Lung (tissue), 17 donors: ENCODE measurements at places on chromosomes 3 and 15. TPM values are rescaled to one million over a fixed set of nuclear protein-coding genes. Genes with fewer than 3 reads are reported as not detected.
A peak's percentile ranks its signal among the peaks of the same experiment; 100 is the strongest.

Gene LYZL4
- total RNA-seq = not detected

Gene GOLGA8J
- total RNA-seq = 0.20 TPM

GRCh38 chr15:63059573-63060216, 17.1 kb downstream of the TPM1 start:
- peak; percentile 87 for DNase-seq
- H3K27ac ChIP-seq = peak overlapping the region; percentile 4
- H3K4me3 ChIP-seq = no peak overlapping the region
- H3K4me1 ChIP-seq = peaks cover 13% of the 10 kb centered on the region

Gene CGNL1
- total RNA-seq = 42.5 TPM

Gene AADACL2
- total RNA-seq = not detected

Gene CACNA2D3
- total RNA-seq = 2.5 TPM

GRCh38 chr3:53190659-53191058, 29.6 kb downstream of the PRKCD start:
- no peak for DNase-seq
- peaks cover 15% of the 10 kb centered on the region for H3K36me3 ChIP-seq
- H3K4me3 ChIP-seq = no peak overlapping the region
- no peak overlapping the region for H3K27ac ChIP-seq
- no peaks in the 10 kb centered on the region for H3K27me3 ChIP-seq

Gene C2CD4A
- total RNA-seq = 0.67 TPM

Gene ACY1
- total RNA-seq = 19.6 TPM

Gene CDC25A
- total RNA-seq = 1.4 TPM

Gene TNNC1
- 35.6 TPM for total RNA-seq

- H3K4me1 ChIP-seq = no peaks in the 10 kb centered on the region
- no peak overlapping the region for H3K4me3 ChIP-seq
- no peak for DNase-seq
- no peaks in the 10 kb centered on the region for H3K36me3 ChIP-seq
- no peak overlapping the region for H3K27ac ChIP-seq
Measured at GRCh38 chr3:9715764-9716437, 12.3 kb downstream of the CPNE9 start.

GRCh38 chr3:74001436-74001835, 376.7 kb upstream of the PDZRN3 start:
- no peaks in the 10 kb centered on the region for H3K27me3 ChIP-seq
- H3K27ac ChIP-seq = no peak overlapping the region
- no peak overlapping the region for H3K4me3 ChIP-seq
- no peaks in the 10 kb centered on the region for H3K36me3 ChIP-seq

GRCh38 chr3:120853416-120853815, 54.6 kb upstream of the STXBP5L start:
- no peaks in the 10 kb centered on the region for H3K27me3 ChIP-seq
- no peaks in the 10 kb centered on the region for H3K36me3 ChIP-seq
- H3K4me3 ChIP-seq = no peak overlapping the region
- H3K27ac ChIP-seq = no peak overlapping the region
- no peaks in the 10 kb centered on the region for H3K4me1 ChIP-seq
- no peak for DNase-seq

DNA sequence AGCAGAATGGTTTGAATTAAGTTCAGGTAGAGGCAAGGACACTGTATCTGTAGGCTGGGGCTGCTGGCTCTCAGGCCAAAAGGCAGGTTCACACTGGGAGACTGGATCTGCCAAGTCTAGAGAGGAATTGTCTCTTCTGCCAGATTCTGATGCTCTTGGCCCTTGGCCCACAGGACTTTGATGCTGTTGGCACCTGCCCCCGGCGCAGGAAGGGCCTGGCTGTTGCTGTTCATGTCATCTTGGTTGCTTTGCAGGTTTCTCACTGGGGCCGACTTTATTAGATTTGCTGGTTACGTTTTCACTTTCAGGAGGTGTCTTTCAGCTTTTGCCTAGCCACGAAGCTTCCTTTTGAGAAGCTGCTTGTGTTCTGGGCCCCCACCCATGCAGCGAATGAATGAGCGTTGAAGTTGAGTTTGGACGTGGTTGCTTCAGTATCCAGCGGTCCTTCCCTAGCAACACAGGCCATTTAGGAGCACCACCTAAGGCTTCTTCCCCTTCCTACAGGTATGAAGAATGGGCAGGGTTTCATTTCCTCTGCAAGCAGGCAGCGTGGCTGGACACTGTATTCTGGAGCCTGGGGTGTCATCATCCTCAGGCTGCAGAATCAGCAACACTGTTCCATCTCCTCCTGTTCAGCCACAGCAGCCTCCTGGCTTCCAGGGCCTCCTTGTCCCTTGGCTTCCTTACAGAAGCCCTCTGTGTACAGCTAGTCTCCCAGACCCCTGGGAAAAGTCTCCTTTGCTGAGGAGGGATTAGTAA, 65.6 kb upstream of the PRR23C start:
- no peak overlapping the region for H3K4me3 ChIP-seq
- DNase-seq = no peak
- H3K36me3 ChIP-seq = no peaks in the 10 kb centered on the region

Gene GOLGA8H
- total RNA-seq = 1.1 TPM

DNA sequence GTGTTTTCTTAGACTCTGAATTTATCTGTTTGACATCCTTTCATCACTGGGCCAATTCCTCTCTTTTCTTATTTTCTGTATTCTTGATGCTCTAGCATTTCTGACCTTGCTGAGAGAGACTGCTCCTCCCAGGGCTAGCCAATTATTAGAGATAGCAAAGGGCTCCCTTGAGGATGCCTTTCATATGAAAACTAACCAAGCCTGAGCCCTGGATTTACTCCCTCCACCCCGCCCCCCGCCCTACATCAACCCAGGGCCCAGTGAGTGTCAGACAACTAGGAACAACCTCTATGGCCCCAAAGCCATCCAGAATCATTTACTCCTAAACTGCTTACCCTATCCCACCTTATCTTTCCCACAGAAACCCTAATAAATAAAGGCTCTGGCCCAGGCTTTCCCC, 69.7 kb upstream of the LARS2 start:
- no peak overlapping the region for H3K4me3 ChIP-seq
- no peaks in the 10 kb centered on the region for H3K27me3 ChIP-seq
- no peak overlapping the region for H3K27ac ChIP-seq
- DNase-seq = no peak
- H3K36me3 ChIP-seq = no peaks in the 10 kb centered on the region

GRCh38 chr15:70892002-70892911, at the start of the genes LRRC49 and THAP10:
LRRC49 (plus strand) TSS chr15:70892826; CDS start chr15:70892895, 69 bp downstream.
THAP10 (minus strand) TSS chr15:70892433; CDS start chr15:70892272, 161 bp downstream.
- peak within 1 kb of the TSS; percentile 59 for H3K4me3 ChIP-seq
- H3K27me3 ChIP-seq = no peaks in the 10 kb centered on the region
- H3K4me1 ChIP-seq = peaks cover 3% of the 10 kb centered on the region
- peak; percentile 91 for DNase-seq
- H3K36me3 ChIP-seq = no peaks in the 10 kb centered on the region
- H3K27ac ChIP-seq = peak within 1 kb of the TSS; percentile 86

Gene GOLGA8T
- total RNA-seq = not detected

DNA sequence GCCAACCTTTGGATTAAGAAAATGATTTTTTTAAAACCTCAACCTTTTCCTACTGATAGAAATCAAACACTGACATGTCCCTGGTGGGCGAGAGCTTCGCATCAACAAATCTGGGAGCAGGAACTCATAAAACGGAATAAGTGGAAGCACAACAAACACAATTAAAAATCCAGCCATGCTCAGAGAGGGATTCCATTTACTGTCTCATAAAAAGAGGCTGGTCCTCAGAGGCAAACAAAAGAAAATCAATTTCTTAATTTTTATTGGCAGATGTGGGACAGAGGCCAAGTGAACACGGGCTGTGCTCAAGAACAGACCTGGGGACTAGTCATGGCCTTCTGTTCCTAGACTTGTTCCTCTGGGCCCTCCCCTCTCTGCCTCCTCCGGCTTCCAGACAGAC, 214.5 kb downstream of the NTRK3 start:
- H3K36me3 ChIP-seq = no peaks in the 10 kb centered on the region
- no peak overlapping the region for H3K27ac ChIP-seq
- no peak for DNase-seq
- no peak overlapping the region for H3K4me3 ChIP-seq
- no peaks in the 10 kb centered on the region for H3K4me1 ChIP-seq
- peaks cover 5% of the 10 kb centered on the region for H3K27me3 ChIP-seq

DNA sequence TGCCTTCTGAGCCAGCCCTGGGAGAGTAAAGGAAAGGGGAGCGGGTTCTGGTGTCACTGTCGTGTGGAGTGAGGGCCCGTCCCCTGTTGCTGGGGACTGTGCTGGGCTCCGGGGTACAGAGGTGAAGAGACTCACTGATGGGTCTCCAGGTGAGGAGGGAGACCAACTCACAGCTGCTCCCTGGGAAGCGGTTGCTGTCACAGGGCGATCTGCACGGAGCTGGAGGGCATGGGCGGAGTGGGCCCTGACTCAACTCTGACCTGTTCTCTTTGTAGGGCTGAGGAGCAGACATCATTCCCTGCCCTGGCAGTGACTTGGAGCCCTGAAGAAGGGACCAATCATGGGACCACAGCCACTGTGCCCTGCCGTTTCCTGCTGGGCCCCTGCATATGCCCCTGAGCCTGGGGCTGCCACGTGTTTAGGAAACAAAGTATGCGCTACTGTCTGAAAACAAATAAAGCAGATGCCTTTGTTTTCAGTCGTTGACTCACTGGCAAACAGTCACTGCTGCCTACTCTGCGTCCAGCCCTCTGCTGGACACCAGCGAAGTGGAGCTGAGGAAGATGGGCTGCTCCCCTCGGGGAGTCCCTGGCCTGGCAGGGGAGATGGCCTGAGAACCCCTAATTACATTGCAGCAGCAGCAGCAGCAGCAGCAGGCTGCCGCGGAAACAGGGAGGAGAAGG, 22.9 kb upstream of the PLXNA1 start:
- H3K27me3 ChIP-seq = no peaks in the 10 kb centered on the region
- peak; percentile 21 for DNase-seq
- peaks cover 5% of the 10 kb centered on the region for H3K4me1 ChIP-seq
- H3K4me3 ChIP-seq = no peak overlapping the region

Gene SEMA3G
- total RNA-seq = 10.6 TPM

DNA sequence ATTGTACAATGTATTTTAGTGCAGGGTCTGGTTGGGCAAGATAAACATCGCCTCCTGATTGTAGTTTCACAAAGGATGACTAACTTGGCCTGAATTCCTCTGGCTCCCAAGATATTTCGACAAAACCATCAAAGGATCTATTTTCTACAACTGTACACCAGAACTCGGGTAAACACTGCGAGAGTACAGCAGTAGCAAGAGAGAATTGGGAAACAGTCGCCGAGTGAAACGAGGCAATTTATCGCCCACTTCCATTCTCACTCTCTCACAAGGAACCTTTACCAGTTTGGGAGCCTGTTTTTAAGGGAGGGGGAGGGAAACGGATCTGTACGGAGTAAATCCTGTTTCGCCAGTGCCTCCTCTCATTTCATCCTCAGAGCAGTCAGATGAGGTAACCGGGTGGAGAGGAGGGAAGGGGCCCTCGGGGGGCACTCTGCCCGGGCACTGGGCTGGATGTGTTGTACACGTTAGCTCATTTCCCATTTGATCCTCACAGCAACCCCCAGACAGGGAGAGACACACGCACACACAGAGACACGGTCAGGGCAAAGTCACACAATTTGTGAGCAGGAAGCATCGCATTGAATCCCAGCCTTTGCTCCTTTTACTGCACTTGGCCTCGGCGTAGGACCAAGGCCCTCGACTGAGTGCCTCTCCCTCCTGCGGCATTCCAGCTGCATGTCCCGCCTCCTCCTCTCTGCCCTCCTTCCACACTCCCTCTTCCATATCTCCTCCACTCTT, 120.1 kb downstream of the LIPC start:
- H3K27ac ChIP-seq = no peak overlapping the region
- H3K4me1 ChIP-seq = no peaks in the 10 kb centered on the region
- H3K27me3 ChIP-seq = no peaks in the 10 kb centered on the region
- peak; percentile 56 for DNase-seq

Gene MASP1
- total RNA-seq = 8.3 TPM

- peak; percentile 83 for DNase-seq
- no peak overlapping the region for H3K4me3 ChIP-seq
- H3K36me3 ChIP-seq = no peaks in the 10 kb centered on the region
- H3K4me1 ChIP-seq = no peaks in the 10 kb centered on the region
- H3K27me3 ChIP-seq = no peaks in the 10 kb centered on the region
Measured at GRCh38 chr3:78809966-78810365, 957.8 kb downstream of the ROBO1 start.

- DNase-seq = peak; percentile 44
- H3K36me3 ChIP-seq = peaks cover 1% of the 10 kb centered on the region
- no peak overlapping the region for H3K27ac ChIP-seq
Measured at GRCh38 chr3:65713016-65713415, 325.7 kb downstream of the MAGI1 start.

Gene HCLS1
- total RNA-seq = 23.9 TPM

Gene LTK
- total RNA-seq = 10.6 TPM

GRCh38 chr3:16373341-16373946, 108.4 kb downstream of the OXNAD1 start:
- H3K27ac ChIP-seq = peak overlapping the region; percentile 5
- no peaks in the 10 kb centered on the region for H3K36me3 ChIP-seq
- DNase-seq = no peak

Gene TGM5
- not detected for total RNA-seq

Gene REC114
- total RNA-seq = not detected

Gene POLR2M
- 306 TPM for total RNA-seq

GRCh38 chr3:179852142-179852905, 184.4 kb downstream of the PEX5L start:
- no peak overlapping the region for H3K4me3 ChIP-seq
- no peak overlapping the region for H3K27ac ChIP-seq
- no peaks in the 10 kb centered on the region for H3K27me3 ChIP-seq
- no peak for DNase-seq

GRCh38 chr3:154126651-154127050, 5.5 kb downstream of the ARHGEF26 start:
- no peaks in the 10 kb centered on the region for H3K27me3 ChIP-seq
- peaks cover 3% of the 10 kb centered on the region for H3K36me3 ChIP-seq
- no peak overlapping the region for H3K27ac ChIP-seq
- peaks cover 65% of the 10 kb centered on the region for H3K4me1 ChIP-seq
- DNase-seq = no peak

Gene ZNF80
- total RNA-seq = not detected

DNA sequence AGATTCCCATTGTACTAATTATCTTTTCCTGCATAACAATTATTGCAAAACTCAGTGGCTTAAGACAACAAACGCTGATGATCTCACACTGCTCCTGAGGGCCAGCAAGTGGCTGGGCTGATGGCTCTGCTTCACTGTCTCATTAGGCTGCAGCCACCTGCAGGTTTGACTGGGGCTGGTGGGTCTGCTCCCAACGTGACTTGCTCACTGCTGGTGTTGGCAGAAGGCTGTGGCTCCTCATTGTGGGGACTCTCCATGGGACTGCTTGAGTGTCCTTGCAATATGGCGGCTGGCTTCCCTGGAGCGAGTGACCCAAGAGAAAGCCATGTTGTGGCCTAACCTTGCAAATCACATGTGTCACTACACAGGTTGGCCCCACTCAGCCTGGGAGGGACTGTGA, 71.1 kb downstream of the PLXNA1 start:
- no peak overlapping the region for H3K27ac ChIP-seq
- no peaks in the 10 kb centered on the region for H3K27me3 ChIP-seq
- no peak overlapping the region for H3K4me3 ChIP-seq
- no peaks in the 10 kb centered on the region for H3K36me3 ChIP-seq

GRCh38 chr3:107543666-107544065, 20.9 kb downstream of the BBX start:
- no peak overlapping the region for H3K27ac ChIP-seq
- H3K36me3 ChIP-seq = peaks cover 2% of the 10 kb centered on the region
- H3K4me3 ChIP-seq = no peak overlapping the region
- no peaks in the 10 kb centered on the region for H3K27me3 ChIP-seq

- no peak for DNase-seq
- no peaks in the 10 kb centered on the region for H3K27me3 ChIP-seq
- H3K36me3 ChIP-seq = no peaks in the 10 kb centered on the region
- H3K4me1 ChIP-seq = no peaks in the 10 kb centered on the region
Measured at GRCh38 chr3:152039887-152040286, 166.4 kb downstream of the SUCNR1 start.

Gene PEX11A
- total RNA-seq = 5.6 TPM
